ENCODE measurements at places on chromosomes 13 and 19. TPM values are rescaled to one million over a fixed set of nuclear protein-coding genes. Genes with fewer than 3 reads are reported as not detected.
A peak's percentile ranks its signal among the peaks of the same experiment; 100 is the strongest.

- DNase-seq: peak; percentile 87
Measured at GRCh38 chr19:51887522-51888498, at the start of gene ZNF577. TSS of gene ZNF577 (minus strand) at chr19:51887951. CDS start at chr19:51880382, 7,569 bp downstream.

CPT1C gene
- total RNA-seq: 51.7 TPM

- DNase-seq: no peak
Measured at GRCh38 chr19:5571777-5572176, 4.0 kb upstream of the TINCR start.

GRCh38 chr13:112465251-112466131, 89.3 kb downstream of the SPACA7 start:
- DNase-seq: no peak

- DNase-seq: no peak
Measured at GRCh38 chr13:83666141-83666540, 216.1 kb downstream of the SLITRK1 start.

ADGRE3 gene
- not detected for total RNA-seq

GRCh38 chr13:40974460-40975407, 44.4 kb downstream of the ELF1 start:
- peak; percentile 66 for DNase-seq

DNA sequence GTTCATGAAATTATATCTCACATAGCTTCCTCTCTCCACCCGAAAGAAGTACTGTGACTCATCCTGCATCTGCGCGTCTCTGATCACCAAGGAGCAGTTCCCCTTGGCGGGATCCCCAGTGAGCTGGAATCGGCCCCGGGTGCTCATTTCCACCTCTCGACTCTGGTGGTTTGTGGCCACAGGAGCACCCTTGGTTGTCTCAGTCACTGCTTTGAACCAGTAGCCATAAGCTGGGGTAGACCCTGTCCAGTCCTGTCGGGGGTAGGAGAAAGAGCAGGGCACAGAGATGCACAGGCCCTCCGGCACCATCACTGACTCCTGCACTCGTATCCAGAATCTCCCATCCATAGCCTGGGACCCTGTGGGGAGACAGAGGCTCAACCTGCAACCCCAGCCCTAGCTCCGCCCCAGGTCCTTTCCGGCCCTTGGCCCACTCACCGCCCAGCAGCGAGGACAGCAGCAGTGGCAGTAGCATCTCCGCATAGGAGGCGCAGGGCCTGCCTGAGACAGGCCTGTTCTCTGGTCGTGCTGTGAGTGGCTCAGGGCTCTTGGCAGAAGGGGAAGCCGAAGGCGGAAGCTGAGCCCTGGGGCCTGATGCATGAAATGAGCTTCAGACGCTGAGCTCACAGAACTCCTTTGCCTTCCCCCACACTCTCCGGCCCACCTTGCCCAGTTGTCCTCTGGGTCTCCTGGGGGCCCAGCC, at the start of gene SIGLEC10:
TSS of gene SIGLEC10 (minus strand) at position 536 of the 703 bp plus-strand sequence. CDS start at position 475, 61 bp downstream.
- DNase-seq: no peak

DNA sequence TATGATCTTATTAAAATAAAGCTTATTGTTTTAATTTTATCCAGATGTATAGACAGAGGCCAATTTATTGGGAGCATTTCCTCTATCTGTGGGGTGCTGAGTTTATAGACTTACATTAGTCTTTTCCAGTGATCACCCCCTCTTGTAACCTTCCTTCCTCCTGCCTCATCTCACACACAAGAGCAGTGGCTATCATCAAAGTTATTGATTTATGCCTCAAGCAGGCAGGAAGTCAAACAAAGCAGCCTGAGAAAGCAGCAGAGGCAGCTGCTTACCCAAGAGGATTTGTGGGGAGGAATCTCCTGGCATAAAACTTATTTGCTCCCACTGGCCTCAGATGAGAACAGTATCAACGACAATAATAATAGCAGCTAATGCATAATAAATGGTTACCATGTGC, 26.3 kb upstream of the DCLK1 start:
- DNase-seq: no peak

- no peak for DNase-seq
Measured at GRCh38 chr13:96403651-96404050, 313.7 kb downstream of the HS6ST3 start.

LTBP4 gene
- 70.0 TPM for total RNA-seq

CGB1 gene
- not detected for total RNA-seq

DNA sequence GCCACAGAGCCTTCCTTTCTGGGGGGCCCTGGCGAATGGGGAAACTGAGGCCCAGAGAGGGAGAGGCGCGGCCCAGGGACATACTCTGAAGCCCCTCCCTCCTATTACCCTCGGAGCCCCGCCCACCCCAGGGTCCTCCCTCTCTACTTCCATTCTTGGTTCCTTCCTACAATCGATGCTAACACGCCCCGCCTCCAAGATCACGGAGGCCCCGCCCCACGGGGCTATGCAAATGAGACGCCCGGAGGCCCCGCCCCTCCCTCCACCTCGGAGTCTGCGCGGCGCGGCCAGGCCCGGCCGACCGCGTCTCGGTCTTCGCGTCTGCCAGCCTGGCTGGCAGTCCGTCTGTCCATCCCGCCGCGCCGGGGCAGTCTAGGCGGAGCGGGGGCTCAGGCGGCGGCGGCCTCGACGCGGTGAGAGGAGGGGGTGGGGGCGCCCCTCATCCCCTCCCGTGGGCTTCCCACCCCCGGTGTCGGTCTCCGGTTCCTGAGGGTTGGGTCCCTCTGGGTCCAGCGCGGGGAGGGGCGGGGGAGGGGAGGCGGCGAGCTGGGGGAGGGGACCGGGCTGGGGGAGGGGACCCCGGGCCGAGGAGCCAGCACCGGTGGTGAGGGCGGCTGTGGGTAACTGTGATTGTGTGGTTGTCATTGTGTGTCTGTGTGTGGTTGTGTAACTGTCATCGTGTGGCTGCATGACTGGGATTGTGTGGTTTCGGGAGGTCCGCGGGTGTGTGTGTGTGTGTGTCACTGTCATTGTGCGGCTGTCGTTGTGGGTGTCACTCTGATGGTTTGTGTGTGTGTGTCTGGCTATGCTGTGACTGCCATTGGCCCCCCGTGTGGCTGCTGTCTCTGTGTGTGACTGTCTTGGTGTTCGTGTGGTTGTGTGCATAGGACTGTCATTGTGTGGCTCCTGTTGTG, at the start of gene PLPPR2:
TSS of gene PLPPR2 (plus strand) at position 273 of the 914 bp plus-strand sequence. CDS start 2,242 bp downstream, outside the sequence.
- DNase-seq: peak; percentile 96

CABP5 gene
- not detected for total RNA-seq

DNA sequence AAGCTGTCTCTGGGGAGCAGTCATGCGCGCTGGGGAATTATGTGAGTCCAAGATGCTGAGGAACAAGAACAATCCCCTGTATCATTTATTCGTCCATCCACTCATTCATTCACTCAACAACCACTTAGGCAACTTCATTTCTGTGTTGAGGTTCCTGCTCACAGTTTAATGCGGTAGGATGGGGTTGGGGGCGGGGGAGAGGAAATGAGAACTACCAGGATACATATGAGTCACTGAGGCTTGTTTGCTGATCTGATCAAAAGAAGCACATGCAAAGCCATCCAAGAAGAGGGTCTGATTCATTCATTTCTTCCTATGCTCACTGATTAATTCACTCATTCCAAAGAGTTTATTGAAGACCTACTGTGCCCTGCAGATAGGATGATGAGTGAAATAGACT, 20.9 kb downstream of the ZNF536 start:
- no peak for DNase-seq

DNA sequence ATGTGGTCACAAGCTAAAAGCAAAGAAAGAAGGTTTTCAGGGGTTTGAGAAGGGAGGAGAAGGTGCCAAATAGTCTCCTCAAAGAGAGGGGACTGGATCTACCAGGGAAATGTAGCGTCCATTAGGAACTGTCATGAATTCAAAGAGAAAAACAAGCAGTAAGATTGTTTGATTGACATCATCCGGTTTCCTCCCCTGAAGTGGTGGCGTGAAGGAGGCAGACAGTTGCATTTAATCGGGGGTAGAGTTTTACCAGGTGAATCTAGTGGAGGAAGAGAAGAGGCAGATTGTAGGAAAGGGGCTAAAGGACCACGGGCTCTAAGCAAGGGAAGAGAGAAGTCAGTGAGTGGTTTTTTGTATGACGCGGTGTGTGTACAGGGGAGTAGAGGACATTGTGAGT, 13.0 kb upstream of the CYSLTR2 start:
- no peak for DNase-seq

GRCh38 chr19:7072541-7072940, 3.0 kb downstream of the ZNF557 start:
- DNase-seq: no peak

- no peak for DNase-seq
Measured at GRCh38 chr19:40534148-40534547, 42.5 kb upstream of the SHKBP1 start.

GRCh38 chr19:377801-378581, 31.0 kb downstream of the C2CD4C start:
- DNase-seq: no peak

- DNase-seq: peak; percentile 91
Measured at GRCh38 chr13:106917673-106918556, 350.0 kb upstream of the ARGLU1 start.

DNA sequence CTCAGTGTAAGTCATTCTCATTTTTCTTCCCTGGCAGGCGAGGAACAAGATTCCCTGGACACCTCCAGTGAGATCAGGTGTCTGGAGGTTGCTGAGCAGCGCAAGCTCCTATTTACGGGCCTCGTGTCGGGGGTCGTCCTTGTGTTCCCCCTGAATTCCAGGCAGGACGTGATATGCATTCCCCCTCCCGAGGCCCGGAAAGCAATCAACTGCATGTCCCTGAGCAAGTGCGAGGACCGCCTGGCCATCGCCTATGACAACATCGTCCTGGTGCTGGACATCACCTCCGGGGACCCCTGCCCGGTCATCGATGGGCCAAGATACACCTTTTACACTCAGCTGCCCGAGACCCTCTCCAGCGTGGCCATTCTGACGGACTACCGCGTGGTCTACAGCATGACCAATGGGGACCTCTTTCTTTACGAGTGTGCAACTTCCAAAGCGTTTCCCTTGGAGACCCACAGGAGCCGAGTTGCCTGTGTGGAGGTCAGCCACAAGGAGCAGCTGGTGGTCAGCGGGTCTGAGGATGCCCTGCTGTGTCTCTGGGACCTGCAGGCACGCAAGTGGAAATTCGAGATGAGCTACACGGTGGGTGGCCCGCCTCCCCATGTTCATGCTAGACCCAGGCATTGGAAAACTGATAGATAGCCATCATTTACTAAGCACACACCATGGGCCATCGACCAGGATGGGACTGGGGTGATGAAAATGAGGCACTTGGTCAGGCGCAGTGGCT, 21.5 kb upstream of the SIN3B start:
- no peak for DNase-seq

GNA15 gene
- total RNA-seq: not detected

MAP4K1 gene
- 3.6 TPM for total RNA-seq

- no peak for DNase-seq
Measured at GRCh38 chr19:18046059-18046718, 38.2 kb downstream of the ARRDC2 start.

MAMSTR gene
- total RNA-seq: 1.4 TPM

KLK4 gene
- 0.68 TPM for total RNA-seq

DNA sequence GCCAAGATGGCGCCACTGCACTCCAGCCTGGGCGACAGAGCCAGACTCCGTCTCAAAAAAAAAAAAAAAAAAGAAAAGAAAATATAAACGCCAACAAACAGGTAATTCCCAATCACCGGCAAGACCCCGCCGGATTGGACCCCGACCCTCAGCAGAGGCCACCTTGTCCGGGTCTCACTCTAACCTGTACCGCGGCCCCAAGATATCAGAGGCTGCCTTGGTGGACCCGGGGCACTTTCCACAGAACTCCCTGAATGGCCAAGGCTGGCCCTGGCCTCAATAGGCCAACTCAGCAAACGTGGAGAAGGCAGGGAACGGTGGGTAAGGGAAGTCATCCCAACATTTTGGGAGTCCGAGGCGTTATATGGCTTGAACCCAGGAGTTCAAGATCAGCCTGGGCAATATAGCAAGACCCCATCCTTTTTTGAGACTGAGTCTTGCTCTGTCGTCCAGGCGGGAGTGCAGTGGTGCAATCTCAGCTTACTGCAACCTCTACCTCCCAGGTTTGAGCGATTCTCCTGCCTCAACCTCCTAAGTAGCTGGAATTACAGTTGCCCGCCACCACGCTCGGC, 27.8 kb downstream of the MAN2B1 start:
- no peak for DNase-seq

DNA sequence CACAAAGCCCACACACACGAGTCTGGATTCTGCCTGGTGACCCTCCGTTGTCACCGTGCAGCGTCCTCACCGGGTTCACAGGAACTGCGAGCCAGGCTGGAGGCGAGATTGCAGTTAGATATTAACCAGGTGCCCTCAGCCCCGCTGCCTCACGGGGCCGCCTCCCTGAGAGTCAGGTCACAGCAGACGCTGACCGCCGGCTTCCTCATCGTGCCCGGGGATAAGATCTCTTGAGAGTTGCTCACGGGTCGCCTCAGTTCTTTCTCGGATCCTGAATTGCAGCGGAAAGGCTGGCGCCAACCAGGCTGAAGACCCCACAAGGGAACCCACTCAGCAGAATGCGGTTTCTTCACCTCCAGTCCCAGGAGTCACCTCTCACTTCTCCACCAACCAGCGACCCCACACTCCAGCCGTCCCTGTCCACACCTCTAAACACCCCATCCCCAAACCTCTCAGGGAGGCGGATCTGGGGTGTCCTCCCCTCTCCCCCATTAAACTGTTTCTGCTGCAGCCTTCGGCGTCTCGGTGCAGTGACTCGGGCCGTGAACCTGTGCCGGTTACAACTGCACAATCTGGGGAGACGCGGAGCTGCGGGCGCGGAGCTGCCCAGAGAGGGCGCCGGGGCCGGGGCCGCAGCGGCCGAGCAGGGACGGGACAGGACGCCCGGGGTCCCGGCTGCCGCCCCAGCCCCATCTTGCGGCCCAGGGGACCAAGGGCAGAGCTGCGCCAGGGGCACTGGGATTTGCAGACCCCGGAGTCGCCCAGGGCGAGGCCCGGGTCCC, 591 bp downstream of the ZNF823 start:
- DNase-seq: peak; percentile 71

DNA sequence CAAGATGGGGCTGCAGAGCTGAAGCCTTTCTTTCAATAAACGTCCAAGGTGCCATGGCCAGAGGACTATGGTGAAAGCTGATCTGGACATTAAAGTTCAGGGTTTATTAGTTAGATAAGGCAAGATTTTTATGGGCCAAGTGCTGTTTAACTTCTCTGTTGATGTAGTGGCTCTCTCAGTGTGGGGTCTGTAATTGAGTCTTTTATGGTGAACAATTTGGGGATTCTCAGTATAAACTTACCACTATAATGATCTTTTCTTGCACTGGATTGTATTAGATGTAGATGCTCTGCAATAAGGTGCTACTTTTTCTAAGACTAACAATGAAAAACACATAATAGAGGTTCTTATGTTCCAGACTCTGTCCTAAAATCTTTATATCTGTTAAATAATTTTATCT, 190.1 kb upstream of the KLF12 start:
- no peak for DNase-seq

SSC5D gene
- not detected for total RNA-seq

- DNase-seq: no peak
Measured at GRCh38 chr13:79267560-79267959, 138.5 kb downstream of the RBM26 start.

CATSPERD gene
- not detected for total RNA-seq

LRRC63 gene
- total RNA-seq: not detected

DNA sequence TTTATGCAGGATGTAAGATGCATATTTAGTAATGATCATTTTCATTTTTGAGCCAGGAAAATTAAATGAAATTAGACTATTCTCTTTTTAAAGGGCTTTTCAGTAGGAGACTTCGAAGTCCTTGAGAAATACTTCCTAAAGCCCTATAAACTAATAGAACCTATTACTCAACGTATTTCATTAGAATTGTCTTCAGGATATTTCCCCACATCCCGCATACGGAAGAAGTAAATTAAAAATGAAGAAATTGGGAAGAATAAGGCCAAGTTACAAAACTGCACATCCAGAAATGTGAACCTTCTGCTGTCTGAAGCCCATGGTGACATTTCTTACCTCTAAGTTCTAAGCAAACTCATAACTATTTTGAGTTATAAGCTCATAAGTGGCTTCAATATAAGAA, 66.5 kb downstream of the RXFP2 start:
- no peak for DNase-seq
